ENCODE measurements at places on chromosomes 3 and 15. TPM values are rescaled to one million over a fixed set of nuclear protein-coding genes. Genes with fewer than 3 reads are reported as not detected.

DNA sequence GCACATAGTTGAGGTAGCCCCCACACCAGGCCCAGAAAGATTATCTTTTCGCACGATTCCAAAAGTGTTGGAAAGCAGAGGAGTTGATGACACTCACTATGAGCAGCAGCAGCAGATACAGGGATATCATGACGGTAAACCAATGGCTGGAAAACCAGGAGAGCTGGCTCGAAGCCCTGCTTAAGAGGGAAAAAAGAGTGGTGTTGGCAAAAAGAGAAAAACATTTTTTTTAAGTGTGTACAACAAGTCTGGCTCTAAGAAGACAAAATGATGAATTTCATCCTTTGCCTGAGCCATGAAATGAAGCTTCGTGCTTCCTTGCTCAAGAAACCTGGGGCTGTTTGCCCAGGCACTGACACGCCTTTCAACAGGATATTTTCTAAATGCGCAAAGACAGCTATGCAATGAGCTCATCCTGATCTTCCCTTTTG lies 27.3 kb downstream of the PARP16 start:
- H3K4me1 ChIP-seq = peaks cover 30% of the 10 kb centered on the region
- H3K4me3 ChIP-seq = no peak overlapping the region
- peaks cover 61% of the 10 kb centered on the region for H3K36me3 ChIP-seq

GRCh38 chr15:63276342-63277037 lies 915 bp upstream of the APH1B start:
- H3K4me1 ChIP-seq = peaks cover 21% of the 10 kb centered on the region
- DNase-seq = no peak
- H3K36me3 ChIP-seq = peaks cover 7% of the 10 kb centered on the region

DNA sequence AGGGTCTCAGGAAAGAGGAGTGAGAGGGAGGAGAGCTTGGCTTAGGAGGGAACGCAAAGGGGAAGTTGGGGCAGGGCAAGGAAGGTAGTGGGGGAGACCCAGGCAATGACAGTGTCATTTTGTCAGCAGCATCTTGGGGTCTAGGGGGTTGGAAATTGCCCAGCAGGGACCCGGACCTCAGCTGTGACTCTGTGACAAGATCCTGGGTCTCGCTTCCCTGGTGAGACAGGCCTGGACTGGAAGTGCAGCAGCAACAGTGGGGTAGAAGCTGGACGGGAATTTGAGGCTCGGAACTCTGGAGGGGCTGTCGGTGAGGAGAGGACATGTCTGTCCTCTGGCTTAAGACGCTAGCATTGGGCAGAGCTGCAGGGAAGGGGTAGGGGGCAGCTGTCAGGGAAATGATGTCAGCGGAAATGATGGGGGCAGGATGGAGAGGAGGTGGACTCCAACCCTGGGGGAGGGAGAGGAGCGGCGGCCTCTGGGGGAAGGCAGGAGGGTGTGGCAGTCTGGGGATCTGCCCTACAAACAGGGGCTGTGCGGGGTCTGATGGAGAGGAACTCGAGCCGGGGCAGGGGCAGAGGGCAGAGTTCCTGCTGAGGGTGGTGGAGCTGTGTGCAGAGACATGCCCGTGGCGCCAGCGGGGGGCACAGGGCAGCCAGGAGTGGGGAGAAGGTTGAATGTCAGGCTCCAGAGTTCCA lies 12.3 kb downstream of the ANPEP start:
- H3K4me3 ChIP-seq = no peak overlapping the region
- H3K27me3 ChIP-seq = no peaks in the 10 kb centered on the region
- no peak for DNase-seq
- peaks cover 78% of the 10 kb centered on the region for H3K36me3 ChIP-seq
- no peaks in the 10 kb centered on the region for H3K4me1 ChIP-seq

Gene SLC35A5
- 24.8 TPM for total RNA-seq

DNA sequence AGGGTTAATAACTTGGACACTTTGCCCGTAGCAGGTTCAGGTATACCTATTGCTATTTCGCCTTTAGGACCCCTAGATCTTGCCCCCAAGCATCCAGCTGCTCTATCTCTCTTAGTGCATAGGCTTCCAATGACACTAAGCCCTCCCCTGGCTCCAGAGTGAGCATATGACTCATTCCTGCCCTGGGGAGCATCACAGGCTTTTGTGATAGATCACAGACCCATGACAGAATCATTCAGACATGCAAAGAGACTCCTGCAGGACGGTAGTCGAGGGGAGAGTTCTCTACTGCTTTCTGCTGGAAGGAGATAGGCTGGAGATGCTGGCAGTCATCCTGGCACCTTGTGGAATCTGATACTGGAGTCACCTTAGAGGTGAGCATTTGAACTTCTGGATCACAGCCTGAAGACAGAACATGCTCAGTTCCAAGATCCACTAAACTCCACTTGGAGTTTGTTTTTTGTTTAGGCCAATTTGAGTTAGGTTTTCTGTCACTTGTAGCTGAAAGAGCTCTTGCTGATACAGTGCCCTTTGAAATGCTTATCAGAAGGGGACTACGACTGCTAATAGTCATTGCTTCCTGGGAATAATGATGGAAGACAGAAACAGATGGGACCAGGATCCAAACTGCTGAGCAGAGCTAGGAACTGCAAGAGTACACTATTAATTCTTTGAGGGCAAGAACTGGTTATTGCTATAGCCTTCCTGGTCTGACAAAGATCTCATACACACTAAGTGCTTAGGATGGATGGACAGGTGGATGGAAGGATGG lies 11.0 kb downstream of the LYSMD2 start:
- no peak for DNase-seq
- peaks cover 30% of the 10 kb centered on the region for H3K4me1 ChIP-seq
- no peaks in the 10 kb centered on the region for H3K27me3 ChIP-seq
- no peak overlapping the region for H3K27ac ChIP-seq
- H3K36me3 ChIP-seq = no peaks in the 10 kb centered on the region
